ENCODE measurements at places on chromosomes 4 and X.

DNA sequence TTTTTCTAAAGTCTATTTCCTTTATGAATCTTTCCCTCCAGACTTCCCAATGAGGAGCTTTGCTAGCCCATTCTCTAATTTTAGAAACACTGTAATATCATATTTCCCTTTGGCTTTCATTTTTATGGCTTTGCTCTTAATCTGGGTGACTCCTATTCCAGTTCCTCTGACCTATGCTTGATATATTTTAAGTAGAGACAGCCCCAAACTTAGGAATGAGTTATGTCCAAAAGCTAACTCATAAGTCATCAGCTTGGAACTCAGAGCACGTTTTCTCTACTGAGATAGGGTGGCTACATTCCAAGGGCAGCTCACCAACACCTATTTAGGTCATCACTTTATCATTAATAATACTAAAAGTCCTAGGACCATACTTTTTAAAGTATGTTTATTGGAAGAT, 77.8 kb downstream of the OR13H1 start:
- no peak for DNase-seq

- DNase-seq = no peak
These were observed 20.1 kb upstream of the MAP7D3 start for GRCh38 chrX:136271300-136271699.

DNA sequence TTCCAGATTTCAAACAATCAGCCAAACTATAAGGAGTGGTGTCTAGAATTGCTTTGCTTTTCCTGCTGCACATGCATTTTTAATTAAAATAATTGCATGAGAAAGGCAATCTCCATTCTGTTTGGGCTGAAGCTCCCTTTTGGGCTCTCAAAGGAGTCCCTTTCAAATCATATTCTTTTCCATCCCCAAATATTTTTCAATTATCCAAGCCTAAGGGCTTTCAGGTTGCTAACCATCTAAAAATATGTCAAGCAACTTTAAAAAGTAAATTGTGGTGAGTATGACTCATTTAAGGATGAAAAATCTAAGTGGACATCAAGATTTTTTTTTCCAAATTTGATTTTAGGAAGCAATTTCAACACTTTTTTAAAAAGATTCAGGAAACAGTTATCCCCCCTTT, 28.4 kb downstream of the PIR start:
- DNase-seq = no peak

DNA sequence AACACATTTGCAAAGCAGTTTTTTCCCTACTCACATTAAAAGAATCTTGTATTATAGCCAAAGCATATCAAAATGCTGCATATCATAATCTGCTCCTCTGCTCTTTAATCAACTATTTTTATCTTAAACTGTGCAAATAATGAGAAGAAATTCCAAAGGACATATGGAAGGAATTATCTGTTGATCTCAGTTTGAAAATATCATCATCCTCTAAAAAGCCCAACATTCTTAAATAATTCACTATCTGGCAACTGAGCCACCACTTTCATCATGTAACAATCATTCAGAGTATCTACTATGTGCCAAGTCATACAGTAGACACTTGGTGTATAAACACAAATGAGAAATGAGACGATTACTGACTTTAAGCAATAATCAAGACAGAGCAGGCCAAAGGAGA, 63.0 kb downstream of the PRSS12 start:
- DNase-seq = no peak

DNA sequence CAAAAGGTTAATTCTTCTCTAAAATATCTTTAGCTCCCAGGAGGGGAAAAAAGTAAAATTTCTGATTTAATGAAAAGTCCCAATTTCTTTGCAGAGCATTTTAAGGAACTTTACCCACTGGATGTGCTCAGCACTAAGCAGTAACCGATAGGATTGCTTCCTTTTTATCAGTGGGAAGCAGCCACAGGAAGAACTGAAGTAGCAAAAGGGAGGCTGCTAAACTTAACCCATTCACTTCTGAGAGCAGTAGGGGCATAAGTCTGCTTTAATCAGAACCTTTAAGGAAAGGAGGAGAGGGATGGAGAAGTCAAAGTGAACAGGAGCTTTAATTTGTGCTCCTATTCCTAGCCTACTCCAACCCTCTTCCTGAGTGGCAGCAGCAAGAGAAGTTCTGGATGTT, at the start of gene F8:
TSS of gene F8 (minus strand) at position 139 of the 400 bp plus-strand sequence. CDS start 171 bp downstream, outside the sequence.
- DNase-seq = no peak

Data from iPS DF 6.9 (cell line).